ENCODE measurements at places on chromosomes 7 and 10.

DNA sequence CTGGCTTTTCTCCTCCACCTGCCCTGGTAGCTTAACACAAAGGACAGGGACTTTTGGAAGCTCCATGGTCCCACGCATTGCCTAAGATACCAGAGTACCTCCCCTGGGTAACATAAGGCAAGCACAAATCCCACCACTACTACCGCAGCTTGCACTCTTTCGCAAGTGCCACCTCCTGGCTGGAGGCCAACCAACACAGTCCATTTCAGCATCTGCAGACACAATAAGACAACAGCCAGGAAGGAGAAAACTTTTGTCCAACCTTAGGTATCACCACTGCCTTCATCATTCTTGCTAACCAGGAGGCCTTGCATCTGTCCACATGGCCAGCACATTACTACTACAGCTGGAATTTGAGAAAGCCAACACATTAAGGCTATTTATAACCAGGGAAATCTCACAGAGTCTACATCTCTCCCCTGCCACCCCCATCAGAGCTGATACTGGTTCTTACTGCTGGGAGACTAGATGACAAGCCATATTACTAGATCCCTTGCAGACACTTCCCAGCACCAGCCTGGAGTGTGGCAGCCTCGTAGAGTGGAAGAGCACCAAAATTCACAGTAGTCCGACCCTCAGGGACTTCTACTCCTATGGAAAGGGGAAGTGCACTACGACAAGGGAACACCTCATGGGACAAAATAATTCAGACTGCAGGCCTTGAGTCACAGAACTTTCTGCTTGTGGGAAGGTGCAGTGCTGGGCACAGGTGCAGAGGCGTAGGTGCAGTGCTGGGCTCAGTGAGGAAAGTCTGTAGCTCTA is 39.8 kb upstream of the CDK13 start:
- DNase-seq = no peak

DNA sequence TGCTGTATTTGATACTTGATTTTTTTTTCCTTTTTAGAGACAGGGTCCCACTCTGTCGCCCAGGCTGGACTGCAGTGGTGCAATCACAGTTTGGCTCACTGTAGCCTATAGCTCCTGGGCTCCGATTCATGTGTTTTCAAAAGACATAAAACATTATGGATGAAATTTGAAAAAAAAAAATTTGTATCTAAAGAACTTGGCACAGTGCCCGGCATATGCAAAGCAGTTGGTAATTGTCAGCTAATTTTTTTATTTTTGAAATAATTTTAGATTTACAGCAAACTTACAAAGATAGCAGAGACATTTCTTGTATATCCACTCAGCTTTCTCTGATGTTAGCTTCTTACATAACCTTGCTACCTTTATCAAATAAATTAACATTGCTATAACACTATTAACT is 20.3 kb upstream of the SAMD8 start:
- DNase-seq = no peak

GRCh38 chr10:29034592-29034991 is 254.3 kb upstream of the LYZL1 start:
- DNase-seq = no peak

DNA sequence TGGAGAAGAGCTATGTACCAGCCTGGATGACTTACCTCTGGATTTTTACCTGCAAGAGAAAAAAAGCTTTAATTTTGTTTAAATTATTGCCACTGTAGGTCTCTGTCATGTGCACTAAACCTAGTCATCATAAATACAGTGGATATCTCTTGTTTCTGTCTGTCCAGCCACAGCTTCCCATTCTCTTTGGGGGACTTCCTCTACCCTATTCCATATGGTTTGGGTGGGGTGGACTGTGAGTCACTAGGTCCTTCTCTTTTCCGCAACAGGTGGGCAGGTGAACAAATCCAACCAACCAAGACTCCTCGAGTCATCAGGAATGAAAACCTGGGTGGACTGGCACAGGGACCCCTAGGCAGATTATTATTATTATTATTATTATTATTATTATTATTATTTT is 87.3 kb upstream of the CYTH3 start:
- DNase-seq = no peak

All from NCI-H226 (cell line).